ENCODE measurements at places on chromosomes 1 and 21.

GRCh38 chr1:65508051-65508450 is 87.6 kb downstream of the LEPR start:
- no peak for DNase-seq

- no peak for DNase-seq
Observed at GRCh38 chr21:38269576-38269936, 12.8 kb downstream of the KCNJ15 start.

GRCh38 chr1:1305300-1306069 is 2.2 kb downstream of the ACAP3 start:
- no peak for DNase-seq

- DNase-seq: no peak
Observed at GRCh38 chr1:201783572-201783971, 45.4 kb upstream of the IPO9 start.

GRCh38 chr1:54012008-54012325 is 6.0 kb downstream of the LDLRAD1 start:
- no peak for DNase-seq

GRCh38 chr1:150161747-150162581 is 12.2 kb downstream of the PLEKHO1 start:
- no peak for DNase-seq

GRCh38 chr1:30900931-30901560 is 7.5 kb downstream of the SDC3 start:
- no peak for DNase-seq

- no peak for DNase-seq
Observed at GRCh38 chr1:192552760-192553191, 22.8 kb upstream of the RGS1 start.

DNA sequence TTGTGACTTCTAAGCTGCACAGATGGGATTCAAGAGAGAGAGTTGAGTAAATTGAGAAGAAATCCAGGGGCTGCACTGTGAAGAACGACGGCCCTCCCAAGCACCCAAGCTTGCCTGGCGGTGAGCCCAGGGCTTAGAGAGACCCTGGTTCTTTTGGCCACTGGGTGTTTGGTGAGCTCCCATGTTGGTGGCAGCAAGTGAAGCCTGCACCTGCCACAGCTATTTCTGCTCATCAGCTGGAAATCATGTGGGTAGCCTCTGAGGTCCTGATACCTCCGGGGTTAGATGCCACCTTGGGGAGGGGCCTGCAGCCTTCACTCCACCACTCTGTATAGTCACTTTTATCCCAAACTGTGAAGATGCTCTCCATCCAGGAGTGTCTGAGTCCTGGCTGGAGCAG is 6.2 kb upstream of the BTG2 start:
- no peak for DNase-seq

DNA sequence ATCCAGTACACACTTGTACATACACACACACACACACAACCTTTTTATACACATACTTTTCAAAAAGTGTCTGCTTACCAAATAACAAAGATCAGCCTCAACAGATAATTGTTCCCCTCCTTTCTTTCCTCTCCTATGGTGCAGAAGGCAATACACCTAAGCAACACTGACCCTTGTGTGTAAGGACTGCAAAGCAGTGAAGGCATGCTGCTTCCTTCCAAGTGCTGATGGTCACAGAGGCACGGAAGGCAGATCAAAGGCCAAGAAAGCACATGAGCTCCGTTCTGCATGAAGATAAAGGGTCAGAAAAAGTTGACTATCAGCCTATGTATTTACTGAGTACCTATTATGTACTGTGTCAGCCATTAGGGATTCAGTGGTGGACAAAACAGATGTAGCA is 168.8 kb downstream of the TNR start:
- no peak for DNase-seq

GRCh38 chr1:20233394-20233793 is 47.1 kb upstream of the PLA2G2C start:
- DNase-seq: no peak

DNA sequence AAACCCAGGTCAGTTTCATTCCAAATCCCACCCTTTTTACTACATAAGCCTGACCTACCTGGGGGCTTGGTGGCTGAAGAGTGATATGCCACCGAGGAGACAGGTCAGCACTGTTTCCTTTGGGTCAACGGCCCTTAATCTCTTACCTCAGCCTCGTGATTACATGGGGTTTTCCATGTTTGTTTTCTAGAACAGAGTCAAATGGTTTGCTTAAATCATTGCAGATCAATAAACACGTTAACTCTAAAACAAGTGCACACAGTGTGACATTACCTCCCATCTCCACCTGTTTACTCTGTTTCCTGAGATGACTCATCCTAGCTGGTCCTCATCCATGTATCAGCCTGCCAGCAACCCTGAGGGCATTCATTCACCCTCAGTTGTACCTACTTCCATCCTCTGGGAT is 40.8 kb upstream of the TP53BP2 start:
- no peak for DNase-seq

DNA sequence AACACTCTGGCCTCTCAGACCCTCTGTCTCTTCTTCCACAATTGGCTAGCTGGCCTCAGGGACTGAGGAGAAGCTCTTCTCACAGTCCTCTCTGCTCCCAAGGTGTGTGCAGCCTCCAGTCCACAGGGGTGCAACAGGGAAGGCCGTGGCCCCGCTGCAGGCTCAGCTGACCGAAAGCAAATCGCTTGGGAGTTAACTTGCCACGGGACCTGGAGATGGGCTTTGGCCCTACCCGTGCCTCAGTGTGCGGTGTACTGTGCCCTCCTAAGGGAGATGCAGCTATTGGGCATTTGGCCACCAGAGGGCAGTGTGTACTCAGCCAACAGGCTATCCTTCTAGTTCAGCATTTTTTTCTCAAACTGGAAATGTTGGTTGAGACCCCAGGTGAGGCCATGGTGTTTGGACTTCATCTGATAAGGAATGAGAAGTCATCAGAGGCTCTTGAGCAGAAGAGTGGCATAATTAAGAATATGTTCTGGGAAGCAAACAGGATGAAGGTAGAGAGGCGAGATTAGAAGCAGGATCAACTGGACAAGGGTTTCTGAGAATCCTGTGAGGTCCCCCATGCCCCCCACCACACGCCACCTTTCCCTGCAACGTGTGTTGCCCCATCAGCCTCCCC is 42.5 kb upstream of the TMEM125 start:
- no peak for DNase-seq

DNA sequence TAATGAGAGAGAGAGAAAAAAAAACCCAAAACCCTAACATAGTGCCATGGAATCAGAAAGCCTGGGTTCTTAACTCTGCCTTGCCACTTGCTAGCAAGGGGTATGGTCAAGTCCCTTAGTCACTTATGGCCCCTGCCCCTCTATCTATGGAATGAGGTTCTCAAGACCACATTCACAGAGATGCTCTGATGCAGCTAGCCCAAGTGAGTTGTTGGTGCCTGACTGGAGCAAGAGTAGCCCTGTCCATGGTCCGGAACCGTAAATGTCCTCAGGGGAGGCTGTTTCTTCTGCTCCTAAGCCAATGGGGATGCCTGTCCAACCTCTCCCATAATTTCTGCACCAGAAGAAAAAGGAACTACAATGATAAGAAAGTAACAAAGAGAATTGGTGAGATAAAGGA is 56.8 kb downstream of the CSMD2 start:
- DNase-seq: no peak

GRCh38 chr1:7562729-7563605 is 208.1 kb upstream of the VAMP3 start:
- DNase-seq: no peak

GRCh38 chr21:21109736-21110135 is 111.5 kb downstream of the NCAM2 start:
- DNase-seq: no peak

DNA sequence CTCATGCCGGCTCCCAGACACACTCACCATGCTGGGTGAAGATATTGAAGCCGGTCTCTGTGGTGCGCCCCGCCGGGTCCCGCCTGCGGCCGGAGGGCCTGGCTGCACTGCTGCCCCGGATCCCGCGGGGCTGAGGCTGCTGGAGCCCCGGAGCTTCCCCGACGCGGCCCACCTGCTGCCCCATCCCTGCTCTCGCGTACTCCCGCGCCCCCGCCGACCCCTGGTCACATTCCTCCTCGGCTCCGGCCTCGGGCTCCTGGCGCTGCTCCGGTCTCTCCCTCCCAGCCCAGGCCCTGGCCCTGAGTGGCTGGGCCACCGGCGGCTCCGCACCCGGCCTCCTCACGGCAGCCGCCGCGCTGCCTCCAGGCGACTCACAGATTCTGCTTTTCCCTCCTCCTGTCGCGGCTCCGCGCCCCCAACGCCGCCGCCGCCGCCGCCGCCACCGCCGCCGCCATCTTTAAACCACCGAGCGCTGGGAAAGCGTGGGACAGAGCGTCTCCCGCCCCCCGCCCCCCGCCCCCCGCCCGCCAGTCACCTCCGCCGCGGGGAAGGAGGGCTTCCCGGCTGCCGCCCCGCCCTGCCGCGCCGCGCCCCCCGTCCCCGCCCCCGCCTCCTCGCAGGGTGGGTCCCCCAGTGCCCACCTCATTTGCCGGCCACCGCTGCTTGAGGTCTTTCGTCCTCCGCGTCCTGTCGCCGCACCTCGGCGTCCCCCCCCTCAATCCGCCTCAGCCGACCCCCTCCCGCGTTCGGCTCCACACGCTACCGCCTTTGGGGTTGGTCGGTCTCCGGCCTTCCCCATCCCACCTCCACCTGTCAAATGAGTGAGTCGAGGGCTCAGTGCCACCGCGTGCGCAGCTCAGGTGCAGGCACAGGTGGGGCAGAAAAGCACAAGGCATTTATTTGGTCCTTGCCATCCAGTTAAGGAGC is at the start of gene ABL2:
TSS of gene ABL2 (minus strand) at position 464 of the 927 bp plus-strand sequence. CDS start at position 184, 280 bp downstream.
- DNase-seq: no peak

- DNase-seq: no peak
Observed at GRCh38 chr1:201311356-201312011, 28.2 kb downstream of the PKP1 start.

GRCh38 chr1:170669586-170670530 is 5.9 kb downstream of the PRRX1 start:
- no peak for DNase-seq
